ENCODE measurements at places on chromosomes 16 and 17. TPM values are rescaled to one million over a fixed set of nuclear protein-coding genes. Genes with fewer than 3 reads are reported as not detected.

Gene NPIPB6
- polyA plus RNA-seq, result not detected

Gene CDK3
- 2.2 TPM for polyA plus RNA-seq

Gene RABEP1
- polyA plus RNA-seq, result 71.4 TPM

Gene SPNS2
- 0.53 TPM for polyA plus RNA-seq

Gene HBA2
- polyA plus RNA-seq, result not detected

Gene IL34
- polyA plus RNA-seq, result not detected

Gene TSPAN10
- polyA plus RNA-seq, result 0.47 TPM

Gene TTLL6
- not detected for polyA plus RNA-seq

Gene GPRC5B
- polyA plus RNA-seq, result 0.42 TPM

Gene BRD7
- polyA plus RNA-seq, result 47.6 TPM

Gene MYO15A
- polyA plus RNA-seq, result not detected

Gene CCDC57
- polyA plus RNA-seq, result 80.3 TPM

Gene MYH13
- polyA plus RNA-seq, result not detected

Gene CNP
- polyA plus RNA-seq, result 56.7 TPM

Gene DPEP3
- not detected for polyA plus RNA-seq

Gene TERB1
- not detected for polyA plus RNA-seq

Gene P2RX5
- 15.9 TPM for polyA plus RNA-seq

Gene USH1G
- 0.05 TPM for polyA plus RNA-seq

Gene C1QL1
- polyA plus RNA-seq, result not detected

Gene SOX9
- polyA plus RNA-seq, result 1.2 TPM

Gene ODAD4
- 0.73 TPM for polyA plus RNA-seq

Gene TMEM204
- 0.11 TPM for polyA plus RNA-seq

Gene TBC1D3B
- polyA plus RNA-seq, result 0.67 TPM

Gene SEC14L5
- polyA plus RNA-seq, result not detected

Measured in GM12878 (cell line).